ENCODE measurements at places on chromosomes 12 and 14. TPM values are rescaled to one million over a fixed set of nuclear protein-coding genes. Genes with fewer than 3 reads are reported as not detected.

Gene ANG
- total RNA-seq, result 6.8 TPM

Gene GPRC5A
- 56.1 TPM for total RNA-seq

Gene SMCO2
- total RNA-seq, result 0.40 TPM

Gene SLCO1C1
- 2.0 TPM for total RNA-seq

Gene ERBB3
- total RNA-seq, result 0.10 TPM

Gene PAPLN
- total RNA-seq, result 3.2 TPM

Gene MUCL1
- not detected for total RNA-seq

Gene PAPOLA
- total RNA-seq, result 122 TPM

Gene SLC5A8
- total RNA-seq, result not detected

Gene CHGA
- total RNA-seq, result not detected

Gene TGFB3
- total RNA-seq, result 12.0 TPM

Gene CEBPE
- total RNA-seq, result not detected

Gene KCNMB4
- 1.6 TPM for total RNA-seq

Gene SYCP3
- total RNA-seq, result 0.33 TPM
